ENCODE measurements at places on chromosomes 13 and 19.

DNA sequence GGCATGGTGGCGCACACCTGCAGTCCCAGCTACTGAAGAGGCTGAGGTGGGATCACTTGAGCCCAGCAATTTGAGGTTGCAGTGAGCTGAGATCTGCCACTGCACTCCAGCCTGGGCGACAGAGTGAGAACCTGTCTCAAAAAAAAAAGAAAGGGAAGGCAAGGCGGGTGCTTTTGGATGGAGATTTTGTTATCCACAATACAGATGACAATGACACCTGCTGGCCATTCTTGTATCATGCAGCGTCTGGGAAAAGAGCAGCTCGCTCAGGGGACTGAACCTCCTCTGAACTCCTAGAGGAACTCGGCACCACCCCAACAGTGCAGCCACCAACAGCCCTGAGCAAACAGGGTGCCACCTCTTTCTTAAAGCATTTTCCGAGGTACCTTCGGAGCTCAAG, 22.8 kb downstream of the HAUS8 start:
- no peak for DNase-seq

DNA sequence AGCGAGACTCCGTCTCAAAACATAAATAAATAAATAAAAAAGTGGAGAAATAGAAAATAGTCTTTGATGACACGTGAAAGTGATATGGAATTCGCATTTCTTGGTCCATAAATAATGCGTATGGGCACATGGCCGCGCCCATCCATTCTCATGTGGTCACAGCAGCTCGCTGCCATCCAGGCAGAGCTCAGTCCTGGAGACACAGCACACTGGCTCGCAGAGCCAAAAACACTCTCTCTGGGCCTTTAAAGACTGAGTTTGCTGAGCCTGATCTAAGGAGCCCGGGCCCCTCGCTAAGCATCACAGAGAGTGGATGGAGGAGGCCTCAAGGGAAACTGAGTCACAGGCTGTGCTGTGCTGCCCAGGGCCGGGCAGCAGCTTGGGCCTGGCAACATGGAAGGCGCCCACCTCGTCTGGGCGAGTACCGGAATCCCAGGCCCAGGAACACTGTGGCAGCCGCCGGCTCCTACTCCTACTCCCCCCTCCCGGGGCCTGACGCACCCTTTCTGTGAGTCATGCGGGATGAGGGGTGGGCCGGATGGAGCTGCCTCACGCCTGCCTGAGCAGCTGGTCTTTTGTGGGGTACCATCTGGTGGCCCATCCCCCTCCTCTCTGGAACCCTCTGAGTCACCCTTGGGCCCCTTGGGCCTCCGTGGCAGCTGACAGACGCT, 28.9 kb upstream of the CACTIN start:
- no peak for DNase-seq

DNA sequence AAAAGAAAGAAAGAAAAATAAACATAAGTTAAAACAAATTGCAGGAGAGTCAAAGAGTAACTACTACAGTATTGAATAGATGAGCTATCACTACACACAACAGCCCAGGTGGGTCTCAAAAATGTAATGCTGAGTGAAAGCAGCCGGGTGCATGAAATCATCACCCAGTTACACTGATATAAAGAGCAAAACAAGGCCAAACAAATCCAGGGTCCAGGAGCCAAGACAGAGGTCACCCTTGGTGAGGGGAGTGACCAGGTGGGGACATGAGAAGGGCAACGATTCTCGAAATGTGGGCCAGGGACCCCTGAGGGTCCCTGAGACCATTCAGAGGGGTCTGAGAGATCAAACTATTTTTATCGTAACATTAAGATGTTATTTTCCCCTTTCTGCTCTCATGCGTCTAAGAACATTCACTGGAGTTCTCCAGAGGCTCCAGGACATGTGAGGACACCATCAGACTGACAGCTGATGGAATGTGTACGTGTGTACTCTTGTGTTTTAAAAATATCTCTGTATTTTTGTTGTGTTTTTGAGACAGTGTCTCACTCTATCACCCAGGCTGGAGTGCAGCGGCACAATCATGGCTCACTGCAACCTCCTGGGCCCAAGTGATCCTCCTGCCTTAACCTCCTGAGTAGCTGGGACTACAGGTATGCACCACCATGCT, 10.6 kb downstream of the COQ8B start:
- DNase-seq: no peak

GRCh38 chr13:43081866-43082265, 58.5 kb downstream of the DNAJC15 start:
- DNase-seq: no peak

DNA sequence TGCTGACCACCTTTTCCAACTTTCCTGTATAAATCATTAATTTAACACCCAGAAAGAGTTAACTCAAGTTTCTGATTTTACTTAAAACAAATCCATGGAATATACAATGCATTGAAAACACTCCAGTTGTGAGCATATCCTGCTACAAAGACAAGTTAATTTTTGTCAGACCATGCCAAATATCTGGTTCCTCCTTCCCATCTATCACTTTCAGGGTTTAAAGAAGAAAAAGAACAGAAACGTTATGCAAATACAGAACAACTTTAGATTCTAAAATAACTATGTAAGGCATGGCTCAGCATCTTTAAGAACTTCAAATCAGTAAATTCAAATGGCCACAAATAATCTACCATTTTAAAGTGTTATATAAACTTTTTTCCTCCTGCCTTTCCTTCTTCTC, 14.9 kb downstream of the MRPS31 start:
- no peak for DNase-seq

DNA sequence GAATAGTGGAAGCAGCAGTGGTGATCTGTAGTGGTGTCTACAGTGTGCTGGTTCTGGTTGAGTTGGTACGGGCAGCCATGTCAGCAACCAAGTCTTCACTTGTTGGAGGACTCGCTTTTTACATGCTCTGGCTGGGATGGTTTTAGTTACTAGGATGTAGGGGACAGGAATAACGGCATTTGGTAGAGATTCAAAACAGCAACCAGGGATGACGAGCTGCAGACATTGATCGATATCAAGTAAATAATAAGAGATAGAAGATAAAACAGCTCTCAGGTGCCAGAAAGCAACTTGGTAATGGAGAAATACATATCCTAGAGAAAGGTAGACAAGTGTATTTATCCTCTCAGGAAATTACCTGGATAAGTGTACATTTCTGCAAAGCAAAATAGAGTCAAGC, 84.3 kb downstream of the PCCA start:
- DNase-seq: no peak

- DNase-seq: no peak
Measured at GRCh38 chr13:42893214-42893671, 98.8 kb downstream of the EPSTI1 start.

DNA sequence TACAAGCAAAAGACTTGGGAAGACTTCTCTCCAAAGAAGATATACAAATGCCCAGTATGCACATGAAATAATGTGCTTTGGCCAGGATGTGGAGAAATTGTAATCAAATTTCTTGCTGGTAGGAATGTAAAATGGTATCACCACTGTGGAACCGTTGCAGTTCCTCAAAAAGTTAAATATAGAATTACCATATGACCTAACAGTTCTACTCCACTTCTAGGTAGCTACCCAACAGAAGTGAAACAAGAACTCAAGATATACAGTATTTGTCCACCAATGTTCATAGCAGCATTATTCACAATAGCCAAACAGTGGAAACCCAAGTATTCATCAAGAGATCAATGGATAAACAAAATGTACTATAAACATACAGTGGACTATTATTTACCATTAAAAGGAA, 95.0 kb upstream of the KLF5 start:
- DNase-seq: no peak

- DNase-seq: no peak
Measured at GRCh38 chr19:13269348-13269747, 119.1 kb downstream of the IER2 start.

DNA sequence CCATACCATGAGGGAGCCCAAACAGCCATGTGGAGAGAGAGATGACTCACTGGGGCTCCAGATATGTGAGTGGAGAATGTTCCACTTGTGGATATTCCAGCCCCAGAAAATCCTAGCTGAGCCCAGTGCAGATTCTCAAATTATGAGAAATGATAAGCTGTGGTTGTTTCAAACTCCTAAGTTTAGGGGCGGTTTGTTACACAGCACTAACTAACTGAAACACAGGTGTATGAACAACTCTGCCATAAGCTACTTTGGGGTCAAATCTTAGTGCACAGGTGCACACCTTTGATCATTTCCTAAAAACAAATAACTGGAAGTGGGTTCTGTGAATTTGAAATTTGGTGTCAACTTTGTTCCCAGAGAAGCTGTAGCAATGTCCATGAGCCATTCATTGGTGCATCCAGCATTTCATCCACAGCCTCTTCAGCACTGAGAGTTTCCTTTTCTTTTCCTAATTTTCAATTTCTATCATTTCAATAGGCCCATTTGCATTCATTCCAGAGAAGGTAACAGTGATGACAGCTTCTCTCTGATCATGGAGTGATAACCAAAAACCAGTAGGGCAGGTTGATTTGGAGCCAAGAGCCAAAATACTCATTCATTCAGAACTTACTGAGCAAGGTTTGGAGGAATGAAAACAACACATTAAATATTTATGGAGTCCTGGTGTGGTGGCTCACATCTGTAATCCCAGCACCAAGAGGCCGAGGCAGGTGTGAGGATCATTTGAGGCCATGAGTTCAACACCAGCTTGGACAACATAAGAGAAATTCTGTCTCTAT, 8.8 kb upstream of the CLPP start:
- no peak for DNase-seq
